ENCODE measurements at places on chromosomes 3 and 15.

DNA sequence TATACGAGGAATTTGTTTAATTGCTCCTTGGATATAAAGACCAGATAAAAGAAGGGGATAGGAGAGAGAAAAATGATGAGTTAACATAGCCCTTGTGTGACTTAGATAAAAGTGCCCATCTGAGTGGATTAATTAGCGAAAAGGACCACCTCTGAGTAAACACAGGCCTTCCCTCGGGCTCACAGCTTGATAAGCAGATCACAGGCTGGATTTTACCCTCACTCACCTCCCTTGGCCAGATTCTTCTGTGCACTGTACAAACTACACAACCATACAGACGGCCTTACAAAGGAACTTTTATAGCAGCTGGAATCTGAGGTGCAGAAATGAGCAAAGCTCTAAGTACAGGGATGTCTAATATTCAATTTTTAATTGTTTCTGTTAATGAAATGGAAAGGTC is 112.4 kb upstream of the STT3B start:
- DNase-seq = no peak

GRCh38 chr15:38130740-38131498 is 121.7 kb upstream of the SPRED1 start:
- no peak for DNase-seq

DNA sequence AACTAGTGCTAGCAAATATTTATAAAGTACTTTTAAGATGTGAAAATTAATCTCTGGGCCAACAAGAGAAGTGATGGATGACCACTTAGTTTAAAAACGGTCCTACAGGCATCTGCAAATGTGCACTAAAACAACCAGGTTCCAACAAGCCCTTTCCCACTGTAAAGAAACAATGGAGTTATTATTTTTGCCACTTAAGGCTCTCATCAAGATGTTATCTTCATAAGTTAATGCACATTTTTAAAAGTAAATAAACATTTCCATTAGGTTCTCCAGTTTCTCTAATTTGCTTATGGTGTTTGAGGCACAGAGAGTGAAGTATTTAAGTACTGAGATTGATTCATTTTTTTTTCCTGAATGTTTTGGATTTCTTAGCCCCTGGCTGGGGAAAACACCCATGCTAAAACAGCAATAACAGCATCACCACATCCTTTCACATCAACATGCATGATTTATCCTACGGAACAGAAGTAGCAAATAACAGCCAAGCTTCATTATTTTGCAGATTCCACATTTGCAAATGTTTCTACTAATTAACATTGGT is 20.8 kb downstream of the ABI3BP start:
- no peak for DNase-seq

DNA sequence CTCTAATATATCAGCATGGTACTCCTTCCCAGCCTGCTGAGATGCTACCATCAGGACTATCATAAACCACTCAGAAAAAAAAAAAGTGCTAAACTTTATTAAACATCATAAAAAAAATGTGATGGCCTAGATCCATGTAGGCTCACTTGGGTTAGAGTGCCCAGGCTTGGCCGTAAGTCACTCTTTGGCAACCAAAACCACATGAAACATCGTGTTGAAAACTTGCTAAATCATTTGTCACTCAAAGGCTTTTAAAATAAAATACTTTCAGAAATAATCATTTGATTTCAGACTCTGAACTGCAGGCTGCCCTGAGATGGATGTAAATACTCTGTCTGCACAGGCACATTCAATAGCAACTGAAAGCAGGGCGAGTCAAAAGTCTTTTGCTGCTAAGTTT is 78.4 kb upstream of the WNT5A start:
- DNase-seq = no peak

DNA sequence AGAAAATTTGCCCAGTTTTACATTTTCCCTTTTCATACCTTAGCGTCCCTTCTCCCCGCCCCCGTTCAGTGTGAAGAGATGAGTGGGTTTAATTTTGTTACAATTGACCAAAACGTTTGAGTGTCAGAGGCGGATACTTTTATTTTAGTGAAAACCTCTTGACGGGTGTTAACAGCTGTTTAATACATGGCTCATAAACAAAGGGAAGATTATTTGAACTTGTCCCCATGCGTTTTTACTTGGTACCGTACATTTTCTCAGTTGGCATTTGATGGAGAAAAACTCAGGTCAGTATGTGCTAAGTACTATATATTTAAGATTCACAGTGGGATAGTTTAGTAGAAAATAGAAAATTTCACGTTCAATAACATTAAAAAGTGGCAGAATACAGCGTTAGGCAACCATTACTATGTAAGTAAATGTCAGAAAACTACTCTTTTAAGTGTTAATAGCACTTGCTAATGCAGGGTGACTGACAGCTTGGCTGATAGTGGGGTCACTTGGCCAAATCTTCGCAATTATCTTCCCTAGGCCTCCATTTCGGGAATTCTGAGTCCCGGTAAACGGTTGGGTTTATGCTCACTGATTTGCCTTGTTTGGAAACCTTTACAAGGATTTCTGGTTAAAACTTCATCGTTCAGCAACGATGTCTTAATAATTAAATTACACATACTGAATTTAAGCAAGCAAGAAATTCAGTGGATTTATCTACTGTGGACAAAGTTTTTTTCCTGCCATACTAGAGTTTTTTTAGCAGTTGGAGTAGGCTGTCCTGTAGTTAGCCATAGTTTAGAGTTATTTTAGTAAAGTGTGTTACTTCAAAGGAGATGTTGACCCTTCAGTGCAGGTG is 4.8 kb downstream of the CHD2 start:
- no peak for DNase-seq

GRCh38 chr3:123119388-123119787 is 52.6 kb downstream of the PDIA5 start:
- no peak for DNase-seq

- DNase-seq = no peak
These were observed 13.7 kb upstream of the PRKCD start for GRCh38 chr3:53147151-53147902.

- DNase-seq = peak; percentile 11
These were observed 825 bp upstream of the RTP3 start for GRCh38 chr3:46496746-46497555.

DNA sequence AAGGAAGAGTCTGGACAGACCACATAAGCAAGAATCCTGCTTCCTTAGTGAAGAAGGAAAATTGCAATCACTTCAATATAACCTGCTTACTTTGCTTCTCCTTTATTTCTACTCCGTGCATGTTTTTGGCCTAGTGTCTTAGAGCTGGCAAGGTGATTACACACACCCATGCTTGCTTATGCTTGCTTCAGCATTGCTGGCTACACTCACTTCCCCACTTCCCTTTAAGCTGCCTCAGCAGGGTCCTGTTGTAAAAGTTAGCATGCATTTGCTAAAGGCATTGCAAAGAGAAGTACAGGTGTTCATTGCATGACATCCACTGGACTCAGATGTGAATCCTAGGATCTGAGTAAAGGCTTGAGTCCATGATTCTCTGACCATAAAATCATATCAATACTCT is 47.5 kb upstream of the STT3B start:
- no peak for DNase-seq

GRCh38 chr15:81886591-81886990 is 159.2 kb downstream of the MEX3B start:
- no peak for DNase-seq

DNA sequence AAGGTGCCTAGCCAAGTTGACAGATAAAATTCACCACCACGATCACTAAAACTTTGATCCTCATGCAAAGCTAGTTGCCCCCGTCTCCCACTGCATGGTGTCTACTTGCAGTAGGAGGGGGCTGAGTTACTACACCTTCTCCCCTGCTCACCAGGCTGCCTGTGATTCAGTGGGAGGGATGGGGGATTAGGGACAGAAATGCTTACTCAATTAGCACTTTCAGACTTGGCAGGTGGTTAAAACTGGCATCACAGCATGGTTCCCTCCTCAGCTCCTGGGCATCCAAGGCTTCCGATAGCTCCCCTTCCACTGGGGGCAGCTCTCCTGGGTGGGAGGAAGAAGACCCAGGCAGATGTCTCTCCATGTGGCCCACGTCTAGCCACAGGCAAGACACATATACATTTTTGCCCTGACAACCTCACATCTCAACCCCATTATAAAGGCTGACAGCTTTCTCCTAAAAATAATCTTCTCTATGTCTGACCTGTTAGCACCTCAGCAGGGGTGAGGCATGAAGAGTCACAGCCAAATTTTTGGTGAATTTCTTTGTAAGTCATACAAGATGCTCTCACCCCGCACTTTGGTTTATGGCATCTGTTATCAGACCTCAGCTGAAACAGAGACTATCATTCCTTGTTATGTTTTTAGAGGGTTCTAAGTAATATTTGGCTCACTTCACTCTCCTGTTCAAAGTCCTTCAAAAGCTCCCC is 369.0 kb downstream of the SV2B start:
- DNase-seq = peak; percentile 43

GRCh38 chr15:73305331-73306211 is 63.2 kb downstream of the HCN4 start:
- peak; percentile 19 for DNase-seq

DNA sequence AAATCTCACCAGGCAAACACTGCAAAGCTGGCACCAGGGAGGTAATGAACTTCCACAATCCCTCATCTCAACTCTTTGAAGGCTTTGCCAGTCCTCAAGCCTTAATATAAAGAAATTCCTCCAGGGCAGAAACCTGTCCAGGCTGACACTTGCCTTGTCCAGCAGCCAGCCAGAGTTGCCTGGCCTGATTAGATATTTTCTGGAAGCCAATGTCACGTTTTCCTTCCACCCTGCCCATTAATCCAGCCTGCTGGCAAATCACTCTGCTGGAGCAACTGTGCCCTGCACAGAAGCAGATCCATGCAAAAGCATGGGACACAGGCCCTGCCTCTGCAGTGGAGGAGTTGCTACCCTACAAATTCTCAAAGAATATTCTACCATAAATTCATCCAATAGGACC is 56.5 kb downstream of the HEG1 start:
- no peak for DNase-seq

- no peak for DNase-seq
These were observed 912.7 kb upstream of the NR2F2 start for GRCh38 chr15:95417761-95418160.

- DNase-seq = no peak
These were observed 19.1 kb downstream of the PAQR9 start for GRCh38 chr3:142944342-142944741.

DNA sequence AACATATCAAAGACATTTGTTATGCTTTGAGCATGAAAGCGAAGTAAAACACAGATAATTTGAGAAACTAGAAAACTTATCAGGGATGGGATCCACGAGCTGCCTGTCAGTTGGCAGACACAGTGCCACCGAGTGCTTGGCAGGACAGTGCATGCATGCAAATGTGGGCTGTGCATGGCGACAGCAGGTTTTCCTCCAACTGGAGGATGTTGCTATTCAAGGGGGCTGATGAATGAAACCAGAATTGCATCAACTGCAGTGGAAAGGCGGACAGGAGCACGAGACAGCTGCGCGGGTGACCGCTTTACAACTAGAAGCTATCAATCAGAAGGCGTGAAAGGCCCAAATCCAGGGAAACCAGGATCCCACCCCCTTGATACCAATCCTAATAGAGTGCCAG is 244.3 kb downstream of the NR2F2 start:
- no peak for DNase-seq

DNA sequence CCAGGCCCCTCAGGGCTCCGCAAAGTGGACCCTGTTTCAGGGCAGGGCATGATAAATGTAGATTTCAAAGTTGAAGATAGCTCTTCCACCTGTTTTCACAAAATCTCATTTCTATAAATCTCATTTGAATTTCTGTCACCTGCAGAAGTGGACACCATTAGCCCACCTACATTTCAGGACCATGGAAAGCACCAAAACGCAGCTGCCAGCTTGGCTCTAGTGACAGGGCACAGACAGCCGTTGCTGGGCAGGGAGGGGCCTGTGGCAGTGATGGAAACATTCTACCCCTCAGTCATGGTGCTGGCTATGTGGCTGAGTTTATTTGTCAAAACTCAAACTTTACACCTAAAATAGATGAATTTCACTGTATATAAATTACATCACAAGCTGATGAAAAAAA is 40.4 kb downstream of the PRR23E start:
- DNase-seq = no peak

- DNase-seq = no peak
These were observed 39.6 kb downstream of the MLH1 start for GRCh38 chr3:37032961-37033360.

GRCh38 chr3:183837894-183838293 is 12.5 kb upstream of the MAP6D1 start:
- no peak for DNase-seq

DNA sequence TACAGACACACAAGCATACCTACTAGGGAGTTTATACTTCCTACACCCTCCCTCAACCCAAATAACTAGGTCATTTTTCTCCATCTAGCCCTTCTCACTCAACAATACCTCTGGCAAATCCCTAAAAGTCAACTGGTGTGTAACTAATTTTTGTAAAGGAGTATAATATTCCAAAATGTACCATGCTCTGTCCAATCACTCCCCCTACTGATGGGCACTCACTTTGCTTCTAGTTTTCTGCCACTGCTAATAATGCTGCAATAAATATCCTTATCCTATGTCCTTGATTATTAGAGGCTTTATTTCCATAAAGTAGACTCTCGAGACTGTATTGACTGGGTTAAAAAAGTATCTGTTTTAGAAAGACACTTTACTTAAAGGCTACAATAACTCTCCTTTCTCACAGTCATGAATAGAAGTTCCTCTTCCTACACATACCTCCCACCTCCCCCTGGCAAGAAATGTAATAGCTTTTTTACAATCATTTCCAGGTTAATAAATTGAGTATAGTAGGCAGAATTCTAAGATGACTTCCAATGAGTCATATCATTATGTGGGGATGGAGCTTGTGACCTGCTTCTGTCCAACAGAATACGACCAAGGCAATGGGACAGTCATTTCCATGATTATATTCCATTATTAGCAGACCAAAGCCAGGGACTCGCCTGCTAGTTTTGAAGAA is 30.0 kb downstream of the SHQ1 start:
- no peak for DNase-seq

- no peak for DNase-seq
These were observed 466.6 kb downstream of the RAP2B start for GRCh38 chr3:153628591-153628990.

DNA sequence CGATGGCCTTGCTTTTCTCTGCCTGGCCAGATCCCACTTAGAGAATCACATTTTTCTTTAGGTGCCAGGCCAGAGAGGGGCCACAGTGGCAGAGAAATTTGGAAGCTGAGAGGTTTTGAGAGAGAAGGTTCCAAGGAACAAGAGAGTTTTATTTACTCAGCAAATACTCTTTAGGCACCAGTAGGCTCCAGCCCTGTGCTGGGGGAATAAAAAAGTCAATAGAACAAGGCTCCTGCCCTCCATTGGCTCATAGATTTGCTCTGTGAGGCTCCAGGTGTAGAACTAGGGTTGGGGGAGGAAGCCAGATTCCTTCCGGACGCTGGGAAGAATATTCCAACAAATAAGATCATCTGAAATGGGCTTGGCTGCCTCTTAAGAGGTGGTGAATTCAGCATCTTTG is 59.9 kb downstream of the ST8SIA2 start:
- no peak for DNase-seq

GRCh38 chr15:94674296-94674695 is 442.9 kb downstream of the MCTP2 start:
- no peak for DNase-seq

DNA sequence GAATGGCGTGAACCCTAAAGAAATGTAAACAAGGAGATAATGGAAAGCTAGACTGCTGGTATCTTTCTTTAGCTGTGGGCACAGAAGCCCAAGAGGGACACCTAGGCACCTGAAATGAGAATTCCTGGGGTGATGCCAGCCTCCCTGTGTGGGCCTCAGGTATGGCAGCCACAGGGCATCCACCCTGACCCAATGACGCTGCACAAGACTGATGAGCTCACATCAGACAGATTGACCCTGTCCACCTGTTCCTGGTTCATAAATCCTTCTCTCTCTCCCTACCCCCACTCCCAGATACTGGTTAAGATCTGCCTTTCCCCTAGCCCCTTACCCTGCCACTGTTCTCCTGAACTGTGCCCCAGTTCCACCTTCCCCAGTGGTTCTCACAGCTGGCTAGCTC is 1.5 kb downstream of the GLB1 start:
- no peak for DNase-seq
